ENCODE measurements at places on chromosomes 3 and 15. TPM values are rescaled to one million over a fixed set of nuclear protein-coding genes. Genes with fewer than 3 reads are reported as not detected.

GRCh38 chr15:75815811-75816719 lies 27.2 kb upstream of the UBE2Q2 start:
- no peaks in the 10 kb centered on the region for H3K27me3 ChIP-seq
- no peak overlapping the region for H3K4me3 ChIP-seq
- H3K27ac ChIP-seq, result no peak overlapping the region
- no peaks in the 10 kb centered on the region for H3K4me1 ChIP-seq

- H3K27ac ChIP-seq, result no peak overlapping the region
- DNase-seq, result no peak
- H3K4me1 ChIP-seq, result no peaks in the 10 kb centered on the region
- H3K27me3 ChIP-seq, result no peaks in the 10 kb centered on the region
These were observed 642.0 kb upstream of the KCNMB2 start for GRCh38 chr3:177894081-177894728.

The LDHAL6B gene
- total RNA-seq, result not detected

The CELSR3 gene
- 0.05 TPM for total RNA-seq

The CRABP1 gene
- total RNA-seq, result not detected

DNA sequence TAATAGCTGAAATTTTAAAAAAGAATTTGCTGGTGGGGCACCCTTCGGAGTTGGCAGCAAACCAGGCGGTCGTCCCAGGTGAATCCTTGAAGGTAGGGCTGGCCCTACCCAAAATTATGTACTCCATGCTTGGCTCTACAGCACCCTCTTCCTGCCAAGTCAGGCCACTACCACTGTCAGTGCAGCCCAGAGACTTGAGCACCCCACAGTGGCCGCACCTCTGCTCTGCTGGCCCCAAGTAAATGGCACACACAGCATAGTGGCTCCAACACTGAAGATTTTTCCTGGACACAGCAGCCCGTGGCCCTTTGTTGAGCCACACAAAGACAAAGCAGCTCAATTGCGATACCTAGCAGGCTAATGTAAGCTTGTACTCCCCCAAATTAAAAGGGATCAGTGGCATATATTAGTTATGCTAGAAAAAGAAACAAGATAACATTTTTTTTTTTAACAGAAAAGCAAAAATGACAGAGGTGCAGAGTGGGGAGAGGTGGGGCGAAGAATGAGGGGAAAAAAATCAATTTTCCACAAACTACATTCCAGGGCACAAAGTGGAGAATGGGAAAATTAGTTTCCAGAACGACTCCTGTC lies 250.5 kb downstream of the UACA start:
- H3K4me3 ChIP-seq, result no peak overlapping the region
- H3K27ac ChIP-seq, result no peak overlapping the region
- DNase-seq, result no peak
- H3K4me1 ChIP-seq, result peaks cover 9% of the 10 kb centered on the region
- H3K36me3 ChIP-seq, result no peaks in the 10 kb centered on the region
- no peaks in the 10 kb centered on the region for H3K27me3 ChIP-seq

The ZNF860 gene
- not detected for total RNA-seq

DNA sequence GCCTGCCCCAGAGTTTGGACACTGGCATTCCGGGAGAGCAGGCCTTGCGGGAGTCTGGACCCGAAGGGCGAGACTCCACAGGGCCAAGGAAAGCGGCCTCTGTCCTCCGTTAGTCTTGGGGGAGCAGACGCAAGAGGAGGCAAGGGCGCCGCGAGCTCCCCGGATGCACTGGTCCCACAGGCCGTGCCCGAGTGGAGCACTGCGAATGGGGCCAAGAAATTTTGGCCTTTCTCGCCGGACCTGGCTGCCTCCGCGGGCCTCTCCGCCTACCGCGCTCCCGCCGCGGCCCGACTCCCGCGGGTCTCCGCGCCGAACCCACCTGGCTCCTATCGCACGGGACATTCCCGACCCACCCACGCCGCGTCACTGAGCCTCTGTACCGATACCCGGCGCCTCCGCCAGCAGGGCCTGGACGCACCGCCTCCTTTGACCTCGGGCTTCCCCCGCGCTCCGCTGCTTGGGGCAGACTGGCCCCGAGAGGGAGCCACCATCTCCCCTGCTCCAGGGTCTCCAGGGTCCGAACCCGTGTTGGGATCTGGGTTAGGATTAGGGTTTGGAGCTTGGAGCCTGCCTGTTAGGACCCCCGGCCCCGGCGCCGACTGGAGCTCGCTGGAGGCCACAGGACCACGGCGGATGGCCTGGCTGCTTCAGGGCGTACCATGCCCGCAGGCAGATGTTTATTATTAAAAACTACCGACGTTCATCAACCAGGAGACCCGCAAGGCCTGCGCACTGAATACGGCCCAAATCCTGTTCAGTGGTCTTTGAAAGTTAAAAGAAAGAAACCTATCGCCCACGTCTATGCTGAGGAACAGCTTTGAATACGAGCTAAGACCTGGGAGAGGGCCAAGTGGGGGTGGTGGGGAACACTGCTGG lies 11.7 kb downstream of the SHOX2 start:
- H3K4me3 ChIP-seq, result no peak overlapping the region
- DNase-seq, result no peak
- H3K4me1 ChIP-seq, result peaks cover 4% of the 10 kb centered on the region
- H3K36me3 ChIP-seq, result no peaks in the 10 kb centered on the region

Data from gastrocnemius medialis (tissue), 4 donors.